ENCODE measurements at places on chromosomes 11 and 22. TPM values are rescaled to one million over a fixed set of nuclear protein-coding genes. Genes with fewer than 3 reads are reported as not detected.

DNA sequence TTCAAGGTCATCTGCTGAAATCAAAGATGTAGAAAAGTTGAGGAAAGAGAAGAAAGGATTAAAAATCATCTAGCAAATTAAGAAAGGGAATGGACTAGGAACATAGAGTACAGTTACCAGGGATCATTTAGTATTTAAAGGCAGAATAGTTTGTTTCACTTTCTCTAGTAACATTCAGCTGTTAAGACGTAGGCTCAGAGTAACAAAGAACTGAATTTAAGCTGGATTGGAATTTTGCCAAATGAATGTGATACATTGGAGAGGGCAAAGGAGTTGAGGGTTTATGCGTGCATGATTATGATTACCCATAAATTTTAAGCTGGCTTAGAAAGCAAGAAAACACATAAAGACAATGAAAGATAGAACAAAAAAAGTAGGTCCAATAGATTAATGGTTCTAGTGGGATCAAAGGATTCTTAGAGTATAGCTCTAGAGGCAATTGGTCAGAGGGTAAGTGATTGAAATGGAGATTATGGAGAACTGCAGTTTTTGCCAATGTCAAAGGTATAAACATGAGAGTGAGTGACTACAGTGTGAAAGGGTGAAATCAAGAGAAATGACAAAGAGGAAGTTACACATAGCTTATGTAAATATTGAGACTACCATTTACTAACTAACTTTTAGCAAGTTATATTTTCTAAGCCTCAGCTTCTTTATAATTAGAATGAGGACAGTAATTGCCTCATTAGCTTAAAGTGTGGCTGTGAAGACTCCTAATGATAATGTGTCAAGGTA is 190.0 kb downstream of the GRIA4 start:
- DNase-seq: no peak

DNA sequence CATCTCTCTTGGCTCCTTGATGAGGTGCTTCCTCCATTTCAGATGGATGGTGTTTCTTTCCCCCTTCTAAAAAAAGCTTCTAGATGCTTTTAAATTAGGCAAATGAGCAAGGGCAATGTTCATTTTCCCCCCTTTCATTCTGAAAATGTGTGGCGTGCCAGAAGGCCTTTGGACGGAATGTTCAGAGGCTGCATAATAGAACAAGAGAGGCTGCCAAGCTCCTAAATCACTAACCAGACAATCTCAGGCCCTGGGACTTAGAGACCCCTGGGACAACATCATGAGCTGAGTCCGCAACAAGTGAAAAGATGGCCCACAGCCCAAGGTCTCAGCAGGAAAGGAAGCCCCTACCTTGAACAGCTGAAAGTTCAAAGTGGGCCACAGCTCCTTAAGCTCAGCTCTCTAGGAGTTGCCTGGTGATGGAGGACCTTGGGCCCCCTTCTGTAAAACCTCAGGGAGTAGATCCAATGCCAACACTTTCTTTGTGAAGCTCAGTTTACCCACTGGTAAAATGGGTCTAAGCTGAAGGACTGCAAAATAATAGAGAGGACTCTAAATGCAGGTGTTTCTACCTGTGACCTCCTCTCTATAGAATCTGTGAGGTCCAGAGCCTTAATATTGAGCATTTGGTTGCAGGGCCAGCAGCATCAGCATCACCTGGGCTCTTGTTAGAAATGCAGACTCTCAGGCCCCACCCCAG is 144.0 kb downstream of the FBXO7 start:
- DNase-seq: no peak

GRCh38 chr11:62728171-62728988 is at the start of gene TTC9C:
TSS of gene TTC9C (plus strand) at chr11:62728486. CDS start at chr11:62728849, 363 bp downstream.
- DNase-seq: peak; percentile 82

- no peak for DNase-seq
These were observed 20.8 kb downstream of the BBOX1 start for GRCh38 chr11:27061461-27061821.

GRCh38 chr11:2415601-2416380 is 15.2 kb downstream of the TSSC4 start:
- DNase-seq: no peak

DNA sequence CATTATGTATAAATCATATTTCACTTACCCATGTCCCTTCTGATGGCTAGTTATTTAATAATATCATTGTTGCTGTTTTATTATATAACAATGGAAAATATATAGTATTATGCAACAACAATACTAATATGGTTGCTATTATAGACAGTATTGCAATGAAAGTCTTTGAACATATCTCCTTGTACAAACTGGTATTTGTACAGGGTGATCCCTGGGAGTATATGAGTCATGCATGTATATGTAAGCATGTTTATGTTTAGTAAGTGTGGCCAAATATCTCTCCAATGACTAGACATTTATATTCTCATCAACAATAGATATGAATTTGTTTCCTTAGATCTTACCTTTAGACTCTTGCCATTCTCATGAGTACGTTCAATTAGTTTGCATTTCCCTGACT is 55.9 kb downstream of the KCNC1 start:
- DNase-seq: no peak

The PNPLA5 gene
- 0.18 TPM for polyA plus RNA-seq

Measured in renal cortex interstitium (tissue), 15 donors.